ENCODE measurements at places on chromosomes 7 and 10.

- no peak for DNase-seq
Observed at GRCh38 chr7:5694912-5695726, 86.3 kb downstream of the RNF216 start.

DNA sequence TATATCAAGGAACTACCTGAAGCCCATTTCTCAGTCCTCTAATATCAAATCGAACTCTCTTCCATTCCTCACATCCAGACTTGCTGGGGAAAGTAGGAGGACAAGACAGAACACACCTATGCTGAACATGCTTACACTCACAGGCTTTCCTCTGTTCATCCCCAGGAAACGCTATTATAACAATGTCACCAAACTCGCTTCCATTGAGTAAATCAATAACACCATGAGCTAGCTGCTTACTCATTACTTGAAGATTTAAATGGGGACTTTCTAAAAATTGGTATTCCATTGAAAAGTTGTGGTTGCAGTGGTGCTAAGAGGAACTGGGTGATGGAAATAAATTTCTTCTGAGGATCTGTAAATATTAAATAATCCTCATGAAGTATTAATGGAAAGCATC is 88.8 kb downstream of the SLC25A13 start:
- no peak for DNase-seq

DNA sequence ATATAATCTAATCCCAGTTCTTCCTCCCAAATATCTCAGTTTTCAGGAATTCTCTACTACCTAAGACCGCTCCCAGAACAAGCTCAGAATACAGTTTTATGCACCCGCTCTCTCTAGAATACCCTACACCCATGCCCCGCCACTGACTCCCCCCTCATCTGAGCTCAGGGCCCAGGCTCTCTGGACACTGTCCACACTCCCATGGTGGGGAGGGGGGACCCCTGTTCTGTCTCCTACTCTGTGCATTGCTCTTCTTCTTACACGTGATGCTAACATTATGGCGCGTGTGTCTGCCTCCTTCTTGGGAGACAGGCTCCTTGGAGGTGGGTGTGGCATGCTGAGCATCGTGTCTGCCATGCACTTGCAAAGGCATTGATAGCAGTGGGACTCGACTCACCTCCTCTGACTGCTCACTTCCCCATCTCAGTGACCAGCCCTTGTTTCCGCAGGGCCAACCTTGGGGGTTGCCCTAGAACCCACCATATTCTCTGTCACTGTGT is 127.9 kb downstream of the TCERG1L start:
- DNase-seq = no peak

DNA sequence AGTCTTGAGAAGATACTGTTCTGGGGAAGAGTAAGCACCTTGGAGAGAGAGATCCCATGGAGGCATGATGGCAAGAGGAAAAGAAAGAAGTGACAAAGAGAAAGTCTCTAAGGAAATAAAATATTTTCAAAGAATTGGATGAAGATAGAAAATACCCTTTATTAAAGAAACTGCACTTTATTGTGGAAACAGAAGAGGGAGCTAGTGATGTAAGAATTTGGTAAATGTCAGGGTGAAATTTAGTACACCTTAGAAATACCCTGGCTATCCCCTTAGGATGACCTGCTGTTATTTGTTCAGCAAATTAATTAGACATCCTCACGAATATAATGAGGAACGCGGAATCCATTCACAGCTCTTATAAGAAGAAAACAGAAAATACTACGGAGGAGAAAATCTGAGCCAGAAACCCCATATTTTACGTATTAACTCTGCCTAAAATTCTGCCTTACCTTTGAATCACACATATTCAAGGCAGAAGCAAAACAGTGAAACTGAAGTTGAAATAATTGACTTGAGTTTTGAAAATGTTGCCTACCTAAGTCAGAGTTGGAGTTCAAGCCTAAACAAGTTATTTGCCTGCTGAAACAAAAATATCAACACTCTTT is 90.7 kb downstream of the TFPI2 start:
- DNase-seq = no peak

GRCh38 chr7:133573554-133574265 is 320.8 kb downstream of the EXOC4 start:
- DNase-seq = no peak

GRCh38 chr7:100629117-100629716 is 12.1 kb downstream of the TFR2 start:
- no peak for DNase-seq

GRCh38 chr7:143013893-143014292 is 13.0 kb downstream of the OR9A2 start:
- DNase-seq = no peak

DNA sequence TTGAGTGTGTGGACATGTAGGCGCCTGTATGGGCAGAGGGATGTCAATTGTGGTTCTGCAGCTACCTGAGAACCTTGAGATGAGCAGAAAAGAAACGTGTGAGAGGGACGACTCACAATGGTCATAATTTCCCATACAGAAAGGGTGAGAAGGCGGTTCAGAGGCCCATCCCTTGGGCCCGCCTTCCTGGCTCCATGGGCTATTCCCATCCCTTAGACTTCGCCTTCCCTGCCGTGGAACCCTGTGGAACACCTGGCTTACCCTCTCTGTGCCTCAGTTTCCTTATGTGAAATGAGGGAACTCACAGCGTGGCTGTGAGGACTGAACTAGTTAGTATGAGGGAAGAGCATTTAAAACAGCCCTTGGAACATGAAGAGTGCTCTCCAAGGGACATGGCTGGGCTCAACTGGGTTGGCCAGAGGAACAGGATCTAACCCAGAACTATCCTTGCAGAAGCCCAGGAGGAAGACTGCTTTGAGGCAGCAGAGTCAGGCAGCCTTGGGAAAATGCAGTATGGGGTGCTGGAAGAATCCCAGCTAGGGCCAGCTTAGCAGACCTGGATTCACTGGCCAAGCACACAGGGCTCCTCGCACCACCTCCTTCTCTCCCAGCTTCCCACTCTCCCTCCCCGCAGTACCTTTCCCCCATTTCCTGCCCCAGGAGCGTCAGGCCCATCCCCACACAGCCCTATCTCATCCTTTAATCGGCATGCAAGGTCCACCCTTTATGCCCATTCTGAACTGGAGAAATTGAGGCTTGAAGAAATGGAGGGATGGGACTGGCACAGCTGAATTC is 11.1 kb upstream of the ZMIZ1 start:
- peak; percentile 37 for DNase-seq

- no peak for DNase-seq
Observed at GRCh38 chr10:11757454-11757820, 15.3 kb downstream of the ECHDC3 start.

DNA sequence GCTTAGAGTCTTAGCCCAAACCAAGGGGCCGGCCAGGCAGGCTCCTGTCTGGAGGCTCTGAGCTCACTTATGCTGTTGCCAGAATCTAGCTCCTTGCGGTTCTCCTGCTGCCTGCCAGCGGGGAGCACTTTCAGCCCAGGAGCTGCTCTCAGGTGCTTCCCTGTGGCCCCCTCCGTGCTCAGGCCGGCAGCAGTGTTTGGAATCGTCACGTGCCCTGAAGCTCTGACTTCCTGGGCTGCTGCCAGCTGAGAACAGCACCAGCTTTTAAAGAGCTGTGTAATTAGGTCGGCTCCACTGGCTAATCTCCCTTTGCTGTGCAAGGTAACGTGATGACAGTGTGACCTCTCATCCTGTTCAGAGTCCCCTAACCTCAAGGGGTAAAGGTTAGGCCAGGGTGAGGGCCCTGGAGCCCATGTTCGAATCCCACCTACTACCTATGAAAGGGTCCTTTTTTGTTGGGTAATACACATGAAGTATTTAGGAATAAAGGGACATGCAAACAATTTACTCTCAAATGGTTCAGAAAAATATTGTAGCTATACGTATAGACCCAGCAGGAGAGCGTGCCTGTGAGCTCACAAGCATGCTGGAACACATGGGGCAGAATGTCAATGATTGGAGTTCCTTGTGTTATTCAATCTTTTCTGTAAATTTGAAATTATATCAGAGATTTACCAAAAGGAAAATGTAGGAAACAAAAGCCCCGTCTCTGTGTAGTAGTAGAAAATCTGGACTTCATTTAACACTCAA is 16.6 kb downstream of the ZNF862 start:
- peak; percentile 44 for DNase-seq

GRCh38 chr7:37920305-37920848 is at the start of gene EPDR1:
EPDR1 (plus strand) TSS chr7:37920640; CDS start chr7:37920940, 300 bp downstream.
- DNase-seq = no peak

DNA sequence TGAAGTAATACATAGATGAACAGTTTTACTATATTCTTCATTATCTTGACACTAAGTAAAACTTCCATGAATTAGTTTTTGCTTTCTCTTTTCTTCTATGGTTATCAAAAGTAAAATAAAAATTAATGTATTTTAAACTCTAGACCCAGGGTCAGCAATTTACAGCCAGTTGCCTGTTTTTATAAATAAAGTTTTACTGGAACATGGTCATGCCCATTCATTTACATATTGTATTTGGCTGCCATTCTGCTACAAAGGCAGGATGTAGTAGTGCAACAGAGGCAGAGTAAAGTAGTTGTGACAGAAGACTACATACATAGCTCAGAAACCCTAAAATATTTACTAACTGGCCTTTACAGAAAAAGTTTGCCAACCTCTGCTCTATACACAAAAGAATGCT is 98.8 kb downstream of the CNOT4 start:
- DNase-seq = no peak

- no peak for DNase-seq
Observed at GRCh38 chr7:158587162-158588084, at the start of gene PTPRN2. PTPRN2 (minus strand) TSS chr7:158587823.

GRCh38 chr7:129123510-129123857 is 21.0 kb upstream of the TSPAN33 start:
- no peak for DNase-seq

GRCh38 chr7:1569016-1569415 is 816 bp downstream of the PSMG3 start:
- no peak for DNase-seq

DNA sequence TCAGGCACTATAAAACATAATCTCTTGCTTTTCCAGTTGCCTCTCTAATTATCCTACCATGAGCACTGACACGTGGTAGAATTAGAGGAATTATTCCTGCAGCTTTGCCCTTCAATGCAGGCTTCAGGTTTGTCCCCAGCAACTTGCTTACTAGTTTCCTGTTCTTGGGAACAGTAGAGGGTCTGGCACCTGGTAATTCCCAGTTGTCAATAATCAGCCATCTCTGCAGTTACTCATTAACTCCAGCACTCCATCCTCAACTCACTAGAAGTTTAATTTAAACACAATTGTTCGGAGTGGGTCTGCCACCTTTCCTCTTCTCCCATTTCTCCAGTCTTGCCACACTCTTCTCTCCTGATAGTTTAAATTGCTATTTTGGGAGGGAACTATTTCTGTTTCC is 324.3 kb upstream of the KIAA1217 start:
- DNase-seq = no peak

- DNase-seq = no peak
Observed at GRCh38 chr10:75461672-75462649, 30.5 kb downstream of the LRMDA start.

- no peak for DNase-seq
Observed at GRCh38 chr10:76906256-76906655, 731.4 kb downstream of the KCNMA1 start.

- no peak for DNase-seq
Observed at GRCh38 chr7:83541187-83541960, 107.6 kb downstream of the SEMA3E start.

GRCh38 chr10:2387672-2388071 is 650.3 kb upstream of the ADARB2 start:
- DNase-seq = no peak

DNA sequence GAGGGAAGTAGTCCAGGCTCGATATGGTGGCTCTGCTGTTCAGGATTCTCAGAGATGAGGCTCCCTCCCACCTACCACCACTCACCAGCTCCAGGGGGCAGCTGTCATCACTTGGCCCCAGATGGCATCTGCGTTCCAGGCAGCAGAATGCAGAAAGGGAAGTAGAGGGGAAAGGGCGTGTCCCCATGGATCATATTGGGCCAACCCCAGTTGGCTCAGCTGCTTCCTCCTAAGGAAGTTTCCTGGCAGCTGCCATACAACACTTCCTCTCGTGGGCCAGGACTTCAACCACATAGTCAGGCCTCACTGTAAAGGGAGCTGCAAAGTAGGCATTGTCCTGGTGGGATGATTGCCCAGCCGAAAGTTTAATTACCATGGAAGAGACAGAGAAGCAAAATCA is 1.6 kb upstream of the TEX36 start:
- DNase-seq = no peak

DNA sequence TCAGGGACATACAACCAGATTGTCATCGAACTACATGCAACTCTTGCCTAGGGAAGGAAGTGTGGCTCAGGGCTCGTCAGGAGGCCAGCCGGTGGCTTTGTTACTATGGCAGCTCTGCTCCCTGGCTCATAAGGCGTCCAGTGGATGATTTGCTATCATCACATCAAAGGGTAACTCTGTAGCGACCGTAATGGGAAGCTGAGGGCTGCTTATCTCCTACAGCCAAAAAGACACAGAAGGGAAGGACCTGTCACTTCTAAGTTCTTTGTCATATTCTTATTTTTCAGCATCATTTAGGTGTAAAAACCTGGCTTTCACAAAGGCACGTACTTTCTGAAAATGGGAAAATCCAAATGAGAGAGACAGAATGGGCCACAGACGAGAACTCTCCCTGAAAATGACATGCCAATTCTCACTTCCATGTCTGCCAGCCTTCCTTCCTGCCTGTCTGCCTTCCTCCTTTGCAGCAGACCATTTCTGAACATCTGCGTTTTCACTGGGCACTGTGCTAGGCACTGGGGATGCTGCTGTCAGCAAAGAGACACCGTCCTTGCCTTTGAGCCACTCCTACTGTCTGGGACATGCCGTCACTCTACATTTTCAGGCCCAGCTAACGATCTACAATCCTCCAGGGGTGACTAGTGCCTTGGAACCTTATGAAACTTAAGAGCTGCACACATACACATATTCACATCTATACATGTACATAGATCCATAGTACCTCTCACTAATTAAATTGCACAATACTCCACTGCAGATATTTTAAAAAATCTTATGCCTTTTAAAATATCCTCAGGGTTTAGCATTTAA is 26.9 kb downstream of the ENKUR start:
- no peak for DNase-seq

GRCh38 chr7:100965723-100966541 is 3.4 kb upstream of the MUC12 start:
- peak; percentile 87 for DNase-seq

- DNase-seq = no peak
Observed at GRCh38 chr7:8363407-8364015, 69.9 kb upstream of the NXPH1 start.

DNA sequence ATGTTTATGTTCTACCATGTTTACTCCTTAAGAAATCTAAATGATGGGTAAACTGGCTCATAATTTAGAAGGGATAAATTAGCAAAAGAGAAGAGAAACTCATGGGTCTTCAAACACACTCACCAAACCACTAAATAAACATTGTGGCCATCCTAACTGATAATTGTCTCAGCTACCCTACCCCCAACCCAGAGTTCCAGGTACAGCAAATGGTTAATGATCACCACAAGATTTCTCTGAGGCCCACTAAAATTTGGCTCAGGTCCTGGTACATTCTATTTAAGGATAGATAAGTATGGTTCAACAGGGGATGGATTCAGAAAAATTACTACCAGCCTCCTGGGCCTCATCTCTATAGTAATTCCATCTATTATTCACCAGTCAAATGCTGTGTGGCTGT is 21.4 kb downstream of the SLC25A13 start:
- DNase-seq = no peak

Measured in Peyer's patch (tissue), 4 donors.